ENCODE measurements at places on chromosomes 7 and 10. TPM values are rescaled to one million over a fixed set of nuclear protein-coding genes. Genes with fewer than 3 reads are reported as not detected.
A peak's percentile ranks its signal among the peaks of the same experiment; 100 is the strongest.

The MEST gene
- total RNA-seq = 171 TPM

DNA sequence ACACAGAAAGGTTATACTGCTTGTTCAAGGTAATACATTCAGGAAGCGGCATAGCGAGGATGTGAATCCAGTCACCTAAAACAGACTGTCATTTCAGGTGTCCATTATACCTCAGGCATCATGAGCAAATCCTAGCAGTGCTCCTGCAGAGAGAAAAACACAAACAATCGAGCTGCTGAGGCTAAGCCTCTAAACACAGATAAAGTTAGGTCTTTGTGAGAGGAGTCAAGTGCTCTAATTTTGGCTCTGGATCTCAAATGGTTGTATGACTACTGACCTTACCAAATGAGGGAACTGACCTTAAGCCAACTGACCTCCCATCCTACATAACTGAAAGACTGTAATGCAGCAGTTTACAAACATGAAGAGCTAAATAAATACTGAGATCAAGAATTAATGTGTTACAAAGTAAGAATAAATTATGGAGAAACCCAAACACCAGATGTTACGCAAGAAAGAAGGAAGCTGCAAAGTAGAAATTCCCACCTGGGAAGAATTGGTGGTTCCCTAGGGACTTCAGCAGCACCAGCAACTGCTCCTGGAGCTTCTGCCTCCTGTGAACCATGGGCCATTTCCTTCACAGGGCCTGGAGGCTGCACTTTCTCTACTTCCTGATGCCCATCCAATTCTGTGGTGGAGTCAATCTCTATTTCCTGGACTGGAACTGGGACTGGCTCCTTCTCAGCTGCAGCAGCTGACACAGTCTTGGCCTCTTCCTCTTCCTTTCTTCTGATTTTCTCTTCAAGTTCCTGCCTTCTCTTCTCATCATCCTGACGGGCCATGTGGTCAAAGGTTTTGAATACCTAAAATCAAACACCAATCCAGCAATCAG is 5.8 kb downstream of the NUDCD3 start:
- no peaks in the 10 kb centered on the region for H3K27me3 ChIP-seq
- H3K4me1 ChIP-seq = peaks cover 49% of the 10 kb centered on the region
- no peak overlapping the region for H3K27ac ChIP-seq
- no peak for DNase-seq

DNA sequence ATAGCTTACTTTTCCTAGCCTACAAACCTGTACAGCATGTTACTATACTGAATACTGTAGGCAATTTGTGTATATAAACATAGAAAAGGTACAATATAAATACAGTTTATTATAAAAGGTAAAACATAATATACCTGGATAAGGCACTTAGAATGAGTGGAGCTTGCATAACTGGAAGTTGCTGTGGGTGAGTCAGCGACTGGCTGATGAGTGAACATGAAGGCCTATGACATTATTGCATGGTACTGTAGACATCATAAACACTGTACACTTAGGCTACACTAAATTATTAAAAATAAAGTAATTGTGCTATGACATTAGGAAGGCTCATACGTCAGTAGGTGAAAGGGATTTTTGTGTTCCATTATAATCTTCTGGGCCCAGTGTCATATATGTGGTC is 228.8 kb downstream of the HDAC9 start:
- no peaks in the 10 kb centered on the region for H3K4me1 ChIP-seq
- DNase-seq = no peak
- H3K27me3 ChIP-seq = no peaks in the 10 kb centered on the region
- no peaks in the 10 kb centered on the region for H3K36me3 ChIP-seq
- H3K27ac ChIP-seq = no peak overlapping the region
- H3K4me3 ChIP-seq = no peak overlapping the region

DNA sequence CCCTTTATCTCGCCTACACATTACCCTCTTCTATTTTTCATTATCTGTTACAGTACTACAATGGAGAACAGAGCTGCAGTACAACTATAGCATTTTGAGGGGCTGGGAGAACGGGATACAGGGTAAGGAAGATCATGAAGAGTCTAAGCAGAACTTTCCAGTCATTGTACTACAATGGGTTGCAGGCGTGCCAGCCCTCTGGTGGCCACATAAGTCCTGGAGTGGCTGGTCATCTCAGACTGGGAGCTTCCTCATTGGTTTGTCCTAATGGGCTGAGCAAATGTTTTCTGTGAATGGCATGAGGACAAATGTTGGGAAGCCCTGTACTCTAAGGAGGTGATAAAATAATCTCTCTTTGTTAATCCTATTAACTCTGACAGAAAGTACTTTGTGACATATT is 33.0 kb downstream of the TMEM106B start:
- H3K4me3 ChIP-seq = no peak overlapping the region
- no peaks in the 10 kb centered on the region for H3K27me3 ChIP-seq
- H3K4me1 ChIP-seq = no peaks in the 10 kb centered on the region

The CADPS2 gene
- total RNA-seq = 36.7 TPM

The FBXO24 gene
- total RNA-seq = not detected

GRCh38 chr10:7100032-7100702 is 310.7 kb downstream of the SFMBT2 start:
- no peaks in the 10 kb centered on the region for H3K4me1 ChIP-seq
- no peak overlapping the region for H3K27ac ChIP-seq
- H3K27me3 ChIP-seq = no peaks in the 10 kb centered on the region

The SRRM3 gene
- total RNA-seq = 35.9 TPM

GRCh38 chr10:74913377-74913979 is 87.1 kb downstream of the KAT6B start:
- no peaks in the 10 kb centered on the region for H3K27me3 ChIP-seq
- peaks cover 8% of the 10 kb centered on the region for H3K4me1 ChIP-seq
- no peak overlapping the region for H3K4me3 ChIP-seq
- no peaks in the 10 kb centered on the region for H3K36me3 ChIP-seq

- no peaks in the 10 kb centered on the region for H3K36me3 ChIP-seq
- H3K4me3 ChIP-seq = no peak overlapping the region
Observed at GRCh38 chr10:125450218-125450617, 232.7 kb downstream of the TEX36 start.

- no peak overlapping the region for H3K27ac ChIP-seq
- no peak for DNase-seq
Observed at GRCh38 chr7:2108501-2109250, 124.1 kb downstream of the MAD1L1 start.

The TLX1 gene
- not detected for total RNA-seq

GRCh38 chr7:142696456-142697179 is 52.7 kb upstream of the PRSS1 start:
- no peak overlapping the region for H3K27ac ChIP-seq
- H3K4me3 ChIP-seq = no peak overlapping the region
- H3K4me1 ChIP-seq = no peaks in the 10 kb centered on the region

- peak; percentile 87 for DNase-seq
- no peaks in the 10 kb centered on the region for H3K27me3 ChIP-seq
- no peaks in the 10 kb centered on the region for H3K36me3 ChIP-seq
- no peak overlapping the region for H3K27ac ChIP-seq
Observed at GRCh38 chr10:24944512-24945255, 7.7 kb downstream of the PRTFDC1 start.

DNA sequence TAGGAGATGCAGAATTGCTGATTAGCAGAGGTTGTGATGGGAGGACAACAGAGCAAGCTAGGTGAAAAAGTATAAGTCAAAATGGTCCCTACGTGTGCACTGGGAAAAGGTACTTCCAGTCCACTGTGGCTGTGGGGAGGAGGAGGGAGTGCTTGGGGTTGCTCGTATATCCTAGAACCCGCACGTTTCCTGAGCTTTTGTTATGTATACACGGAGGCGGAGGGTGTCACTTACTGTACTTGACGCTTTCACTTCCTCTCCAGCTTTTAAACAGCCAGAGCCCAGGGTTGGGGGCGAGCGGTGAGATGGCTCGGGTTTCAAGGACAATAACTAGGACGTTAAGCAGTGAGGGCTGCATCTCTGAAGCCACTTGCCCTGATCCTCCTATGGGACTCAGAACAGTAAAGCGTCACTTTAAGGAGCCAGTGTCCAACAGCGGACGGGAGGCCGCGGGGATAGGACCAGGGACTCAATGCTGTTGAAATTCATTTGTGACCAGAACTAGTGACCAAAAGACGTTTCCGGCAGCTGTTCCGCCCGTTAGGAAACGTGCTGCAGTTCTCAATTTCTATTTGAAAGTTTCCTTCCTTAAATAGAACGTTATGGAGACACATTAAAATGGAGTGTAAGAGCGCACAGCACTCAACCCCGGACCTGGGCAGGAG is 985 bp upstream of the ETV1 start:
- H3K27me3 ChIP-seq = no peaks in the 10 kb centered on the region
- H3K4me3 ChIP-seq = peak overlapping the region; percentile 81
- H3K36me3 ChIP-seq = no peaks in the 10 kb centered on the region
- peak overlapping the region; percentile 95 for H3K27ac ChIP-seq

DNA sequence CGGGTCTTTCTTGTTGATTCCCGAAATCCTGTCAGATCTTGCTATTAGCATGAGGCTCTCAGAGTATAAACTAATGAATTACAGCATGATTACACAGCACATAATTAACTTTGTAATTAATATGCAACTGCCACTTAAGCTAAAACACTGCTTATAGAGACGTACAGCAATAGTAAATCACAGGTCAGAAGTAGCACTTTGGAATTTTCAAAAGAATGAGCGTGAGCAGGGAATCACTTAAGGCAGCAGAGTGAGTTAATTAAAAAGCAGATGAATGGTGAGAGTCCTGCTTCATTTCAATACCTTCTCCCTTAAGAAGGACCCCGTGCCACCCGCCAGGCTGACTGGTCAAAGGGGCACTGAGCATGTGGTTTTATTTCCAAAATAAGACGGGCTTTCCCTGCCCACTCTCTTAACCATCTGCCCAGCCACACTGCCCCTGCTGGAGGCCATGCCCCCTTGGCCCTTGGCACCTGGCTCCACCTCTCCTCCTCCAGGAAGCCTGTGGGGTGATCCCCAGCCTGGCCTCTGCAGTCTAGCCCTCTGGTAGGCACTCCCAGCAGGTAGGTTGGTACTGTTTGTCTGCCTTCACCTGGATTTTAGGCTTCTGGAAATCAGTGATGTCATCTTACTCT is 117.8 kb downstream of the ZMIZ1 start:
- H3K4me1 ChIP-seq = peaks cover 98% of the 10 kb centered on the region
- no peak overlapping the region for H3K27ac ChIP-seq
- no peak overlapping the region for H3K4me3 ChIP-seq
- no peaks in the 10 kb centered on the region for H3K27me3 ChIP-seq
- no peak for DNase-seq

DNA sequence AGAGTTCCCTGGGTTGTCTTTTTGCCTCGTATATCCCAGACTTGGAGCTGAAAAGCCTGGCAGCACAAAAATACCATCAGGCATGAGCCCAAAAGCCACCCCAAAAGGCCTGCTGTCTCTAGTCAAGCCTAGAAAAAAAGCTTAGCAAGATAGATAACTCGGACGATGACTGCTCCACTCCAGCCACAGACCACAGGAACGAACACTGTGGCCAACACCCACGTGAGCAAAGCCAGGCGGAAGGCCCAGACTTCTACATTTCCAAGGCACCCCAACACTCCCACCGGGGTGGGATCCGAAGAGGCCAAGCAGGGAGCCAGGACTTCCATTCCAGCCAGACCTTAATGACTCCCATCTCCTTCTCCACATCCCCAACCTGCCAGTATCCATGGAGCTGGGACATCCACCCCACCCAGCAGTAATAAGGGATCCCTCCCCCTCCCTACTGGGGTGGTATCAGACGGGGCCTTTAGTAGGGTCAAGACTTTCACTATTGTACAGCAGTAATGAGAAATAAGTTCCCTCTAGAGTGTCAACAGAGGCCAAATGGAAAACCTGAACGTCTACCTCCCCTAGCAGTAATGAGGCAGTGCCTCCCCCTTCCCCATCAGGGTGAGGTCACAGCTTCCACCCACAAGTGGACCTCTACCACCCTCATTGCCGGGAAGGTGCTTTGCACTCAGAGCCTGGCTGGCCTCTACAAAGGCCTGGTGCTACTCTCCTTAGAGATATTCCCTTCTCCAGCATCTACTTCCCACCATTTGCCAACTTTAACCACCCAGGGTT is 23.0 kb downstream of the PRLHR start:
- H3K36me3 ChIP-seq = no peaks in the 10 kb centered on the region
- no peak overlapping the region for H3K27ac ChIP-seq
- DNase-seq = no peak
- no peaks in the 10 kb centered on the region for H3K4me1 ChIP-seq

DNA sequence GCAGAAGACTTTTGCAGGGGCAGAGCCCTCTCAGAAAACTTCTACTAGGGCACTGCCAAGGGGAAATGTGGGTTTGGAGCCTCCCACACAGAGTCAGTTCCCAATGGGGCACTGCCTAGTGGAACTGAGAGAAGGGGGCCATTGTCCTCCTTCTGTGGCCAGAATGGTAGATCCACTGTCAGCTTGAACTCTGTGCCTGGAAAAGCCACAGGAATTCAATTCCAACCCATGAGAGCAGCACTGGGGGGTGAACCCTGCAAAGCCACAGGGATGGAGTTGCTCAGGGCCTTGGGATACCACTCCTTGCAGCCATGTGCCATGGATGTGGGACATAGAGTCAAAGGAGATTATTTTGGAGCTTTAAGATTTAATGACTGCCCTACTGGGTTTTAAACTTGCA is 262.2 kb upstream of the SEMA3C start:
- no peaks in the 10 kb centered on the region for H3K27me3 ChIP-seq
- H3K27ac ChIP-seq = no peak overlapping the region
- H3K4me1 ChIP-seq = no peaks in the 10 kb centered on the region
- no peak for DNase-seq
- no peaks in the 10 kb centered on the region for H3K36me3 ChIP-seq

The CLDN4 gene
- 1.2 TPM for total RNA-seq

DNA sequence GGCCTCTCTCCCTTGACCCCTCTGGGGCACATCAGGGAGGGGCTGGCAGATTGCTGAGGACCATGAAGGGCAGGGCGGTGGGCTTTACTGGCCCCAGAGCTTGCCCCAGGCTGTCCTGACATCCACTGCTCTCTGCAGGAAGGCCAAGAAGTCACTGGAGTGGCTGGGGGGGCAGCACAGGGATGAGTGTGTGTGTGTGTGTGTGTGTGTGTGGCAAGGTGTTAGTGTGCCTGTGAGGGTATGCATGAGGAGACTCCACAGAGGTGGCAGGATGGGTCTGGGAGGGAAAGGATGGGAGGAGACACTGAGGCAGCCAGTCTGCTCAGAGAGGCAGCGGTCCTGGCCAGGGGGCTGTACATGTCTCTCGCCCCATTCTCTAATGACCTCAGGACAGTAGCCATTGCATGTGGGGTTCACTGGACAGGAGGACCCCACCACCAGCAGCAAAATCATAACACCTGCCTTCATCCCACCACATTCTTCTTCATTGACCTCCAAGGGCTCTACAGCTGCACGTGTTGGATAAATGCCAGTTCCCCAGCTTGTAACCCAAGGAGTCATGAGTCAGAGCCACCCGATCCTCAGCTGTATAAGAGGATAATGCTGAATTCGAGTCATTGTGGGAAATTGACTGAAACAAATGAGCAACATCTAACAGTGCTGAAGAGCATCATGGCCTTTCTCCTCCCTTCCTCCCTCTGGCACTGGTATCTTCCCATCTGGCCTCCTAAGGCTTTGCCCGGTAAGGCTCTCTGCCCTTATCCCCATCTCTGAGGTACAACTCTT is 720.5 kb downstream of the GRID1 start:
- DNase-seq = no peak
- H3K4me3 ChIP-seq = no peak overlapping the region
- peaks cover 10% of the 10 kb centered on the region for H3K4me1 ChIP-seq
- H3K27me3 ChIP-seq = no peaks in the 10 kb centered on the region
- H3K27ac ChIP-seq = no peak overlapping the region
- H3K36me3 ChIP-seq = no peaks in the 10 kb centered on the region

GRCh38 chr7:126443951-126444350 is 808.8 kb downstream of the GRM8 start:
- no peak overlapping the region for H3K27ac ChIP-seq
- no peak for DNase-seq
- H3K36me3 ChIP-seq = no peaks in the 10 kb centered on the region
- no peak overlapping the region for H3K4me3 ChIP-seq
- H3K27me3 ChIP-seq = no peaks in the 10 kb centered on the region
